Neural progenitor cell (in vitro differentiated cells): ENCODE measurements at places on chromosomes 3 and 15. TPM values are rescaled to one million over a fixed set of nuclear protein-coding genes. Genes with fewer than 3 reads are reported as not detected.

CD86 gene
- total RNA-seq, result not detected in 2 replicates

TEX55 gene
- total RNA-seq, result not detected in 2 replicates

MUC20 gene
- total RNA-seq, result 0.17 TPM in 1 of 2 replicates, not detected in the other

GOLGA6L10 gene
- 1.3 and 2.2 TPM in 2 replicates for total RNA-seq

BRPF1 gene
- total RNA-seq, result 12.1 and 17.5 TPM in 2 replicates

DNA sequence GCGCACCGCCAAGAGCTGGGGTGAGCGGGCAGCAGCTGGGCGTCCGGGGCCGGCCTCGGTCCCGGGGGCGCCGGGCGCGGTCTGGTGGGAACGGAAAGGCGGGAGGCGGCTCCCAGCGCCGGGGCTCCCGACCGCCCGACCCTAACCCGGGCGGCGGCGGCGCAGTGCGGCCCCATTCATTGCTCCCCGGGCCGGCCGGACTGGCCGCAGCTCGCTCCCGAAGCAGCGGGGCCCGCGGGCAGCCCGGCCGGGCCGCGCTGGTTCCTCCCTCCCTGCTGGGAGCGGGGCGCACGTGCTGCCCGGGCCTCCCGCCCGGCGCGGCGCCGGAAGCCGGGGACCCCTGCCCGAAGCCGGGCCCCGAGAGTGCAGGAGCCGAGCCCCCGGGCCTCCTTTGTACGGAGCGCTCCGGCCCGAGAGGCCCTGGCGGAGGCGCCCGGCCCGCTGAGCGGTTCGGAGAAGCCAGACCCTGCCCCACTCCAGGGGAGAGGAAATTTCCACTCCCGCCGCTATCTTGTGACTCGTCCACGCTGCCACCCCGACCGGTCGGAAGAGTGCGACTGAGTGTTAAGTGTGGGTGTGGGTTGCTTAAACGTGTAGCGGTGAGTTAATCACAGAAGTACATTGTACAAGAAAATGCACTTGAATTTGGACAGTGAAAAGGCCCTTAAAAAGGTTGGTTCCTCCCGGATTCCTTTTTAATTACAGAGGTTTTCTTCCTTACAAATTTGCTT lies 613 bp downstream of the ATP1B3 start:
- DNase-seq, result peak; percentile 77

- DNase-seq, result no peak
Observed at GRCh38 chr15:46467041-46467440, 832.2 kb downstream of the SQOR start.

- no peak for DNase-seq
Observed at GRCh38 chr3:174498638-174499037, 360.5 kb upstream of the NAALADL2 start.

- peak; percentile 26 for DNase-seq
Observed at GRCh38 chr15:39199076-39199475, 381.8 kb upstream of the THBS1 start.

DNA sequence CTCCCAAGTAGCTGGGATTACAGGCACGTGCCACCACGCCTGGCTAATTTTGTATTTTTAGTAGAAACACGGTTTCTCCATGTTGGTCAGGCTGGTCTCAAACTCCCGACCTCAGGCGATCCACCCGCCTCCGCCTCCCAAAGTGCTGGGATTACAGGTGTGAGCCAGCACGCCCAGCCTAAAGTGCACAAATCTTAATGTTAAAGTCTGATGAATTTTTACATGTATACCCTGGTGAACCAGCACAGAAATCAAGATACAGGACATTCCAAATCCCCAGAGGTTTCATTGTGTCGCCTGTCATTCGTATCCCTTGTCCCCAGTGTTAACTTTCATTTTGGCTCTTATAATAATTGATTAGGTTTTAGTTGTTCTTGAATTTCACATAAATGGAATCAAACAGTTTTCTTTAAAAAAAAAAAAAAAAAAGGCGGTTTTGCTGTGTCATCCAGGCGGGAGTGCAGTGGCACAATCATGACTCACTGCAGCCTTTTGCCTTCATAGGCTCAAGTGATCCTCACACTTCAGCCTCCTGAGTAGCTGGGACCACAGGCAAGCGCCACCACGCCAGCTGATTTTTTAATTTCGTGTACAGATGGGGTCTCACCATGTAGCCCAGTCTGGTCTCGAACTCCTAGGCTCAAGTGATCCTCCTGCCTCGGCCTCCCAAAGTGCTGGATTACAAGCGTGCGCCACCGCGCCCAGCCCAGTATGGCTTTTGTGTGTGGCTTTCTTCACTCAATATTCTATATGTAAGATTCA lies 1.5 kb upstream of the TM4SF19 start:
- no peak for DNase-seq

GRCh38 chr3:190617185-190617584 lies 103.3 kb downstream of the IL1RAP start:
- peak; percentile 6 for DNase-seq

- DNase-seq, result peak; percentile 67
Observed at GRCh38 chr3:113532698-113533533, 561 bp downstream of the SIDT1 start.

DNA sequence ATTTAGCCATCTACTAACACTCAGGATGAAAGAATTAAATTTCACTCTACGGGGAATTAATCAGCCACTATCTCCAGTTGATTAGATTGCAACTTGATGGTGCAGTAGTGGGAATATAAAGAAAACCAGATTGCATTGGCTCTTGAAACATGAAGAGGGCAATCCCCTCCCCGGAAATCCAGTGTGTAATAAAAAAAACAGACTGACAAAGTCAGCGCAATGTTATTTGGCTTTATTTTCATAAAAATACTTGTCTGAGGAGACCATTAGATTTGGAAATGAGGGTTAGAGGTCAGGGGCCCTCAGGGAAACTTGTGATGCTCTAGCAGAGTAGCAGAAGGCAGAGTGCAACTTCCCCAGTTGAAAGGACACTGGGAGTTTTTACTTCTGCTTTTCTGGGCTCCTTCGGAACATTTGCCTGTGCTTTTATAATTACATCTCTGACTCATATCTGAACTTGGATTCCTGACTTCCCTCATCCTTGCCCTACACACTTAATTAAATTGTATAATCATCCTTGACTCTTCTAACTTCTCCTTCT lies 326.8 kb downstream of the TUSC7 start:
- no peak for DNase-seq

DNA sequence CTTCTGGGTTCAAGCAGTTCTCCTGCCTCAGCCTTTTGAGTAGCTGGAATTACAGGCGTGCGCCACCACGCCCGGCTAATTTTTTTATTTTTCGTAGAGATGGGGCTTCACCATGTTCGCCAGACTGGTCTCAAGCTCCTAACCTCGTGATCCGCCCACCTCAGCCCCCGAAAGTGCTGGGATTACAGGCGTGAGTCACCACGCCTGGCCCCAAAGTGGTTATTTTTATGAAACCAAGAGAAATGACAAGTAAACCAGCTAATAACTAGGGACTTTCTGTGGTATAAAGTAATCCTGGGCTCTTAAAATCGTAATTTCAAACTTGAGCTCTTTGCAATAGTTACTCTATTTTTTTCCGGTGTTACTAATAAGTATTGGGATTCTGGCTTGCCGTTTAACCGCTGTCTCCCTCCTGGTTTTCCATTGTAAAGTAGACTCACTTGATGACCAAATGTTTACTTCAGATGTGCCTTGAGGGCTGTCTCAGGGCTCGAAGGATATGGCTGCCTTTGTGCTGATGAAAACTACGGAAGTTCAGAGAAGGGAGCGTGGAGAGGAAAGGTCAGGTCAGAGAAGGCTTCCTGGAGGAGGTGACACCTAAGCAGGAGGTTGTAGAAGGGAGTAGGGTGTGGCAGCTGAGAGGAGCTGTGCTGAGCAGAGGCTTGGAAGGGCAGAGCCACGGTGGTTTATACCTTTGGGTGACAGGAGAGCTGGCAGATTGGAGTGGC lies 4.2 kb downstream of the ZSCAN2 start:
- no peak for DNase-seq

GRCh38 chr3:151817473-151817872 lies 3.6 kb downstream of the AADAC start:
- no peak for DNase-seq

GRCh38 chr3:172522871-172523818 lies at the start of gene TNFSF10:
Gene TNFSF10 (minus strand): TSS chr3:172523430. CDS start chr3:172523384, 46 bp downstream.
- peak; percentile 12 for DNase-seq

GRCh38 chr15:72340366-72340765 lies 20.4 kb upstream of the CELF6 start:
- DNase-seq, result no peak

- DNase-seq, result no peak
Observed at GRCh38 chr3:188772886-188773285, 398.9 kb upstream of the TPRG1 start.

DNA sequence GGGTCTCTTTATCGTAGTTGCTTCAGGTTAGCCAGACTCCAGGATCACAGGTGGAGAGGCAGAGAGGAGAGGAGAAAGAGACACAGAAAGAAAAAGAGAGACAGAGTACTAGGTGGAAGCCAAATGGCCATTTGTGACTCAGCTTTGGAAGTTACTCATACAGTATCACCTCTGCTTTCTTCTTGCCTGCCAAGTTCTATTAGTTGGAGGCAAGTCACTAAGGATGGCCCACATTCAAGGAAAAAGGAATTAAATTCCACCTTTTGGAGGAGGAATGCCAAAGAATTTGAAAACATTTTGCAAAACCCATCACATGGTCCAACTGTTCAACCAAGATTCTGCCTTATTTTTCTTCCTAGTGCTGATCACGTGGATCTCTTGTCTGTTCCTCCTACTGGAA lies 291.1 kb downstream of the CHL1 start:
- DNase-seq, result no peak

DNA sequence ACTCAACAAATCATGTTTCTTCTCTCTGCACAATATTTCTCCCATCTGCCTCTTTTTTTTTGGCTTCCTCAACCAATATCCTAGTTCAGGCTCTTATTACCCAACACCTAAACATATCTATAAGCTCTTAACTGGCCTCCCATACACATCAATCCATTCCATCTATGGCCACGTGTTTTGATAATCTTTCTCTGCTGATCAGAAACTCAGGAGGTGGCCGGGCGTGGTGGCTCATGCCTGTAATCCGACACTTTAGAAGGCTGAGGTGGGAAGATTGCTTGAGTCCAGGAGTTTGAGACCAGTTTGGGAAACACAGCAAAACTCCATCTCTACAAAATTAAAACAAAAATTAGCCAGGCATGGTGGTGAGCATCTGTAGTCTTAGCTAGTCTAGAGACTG lies 68.4 kb downstream of the IGF2BP2 start:
- no peak for DNase-seq

GRCh38 chr3:111762537-111762936 lies 96.5 kb upstream of the PHLDB2 start:
- no peak for DNase-seq

GRCh38 chr15:101250873-101251829 lies 697 bp downstream of the CHSY1 start:
- DNase-seq, result peak; percentile 73

DNA sequence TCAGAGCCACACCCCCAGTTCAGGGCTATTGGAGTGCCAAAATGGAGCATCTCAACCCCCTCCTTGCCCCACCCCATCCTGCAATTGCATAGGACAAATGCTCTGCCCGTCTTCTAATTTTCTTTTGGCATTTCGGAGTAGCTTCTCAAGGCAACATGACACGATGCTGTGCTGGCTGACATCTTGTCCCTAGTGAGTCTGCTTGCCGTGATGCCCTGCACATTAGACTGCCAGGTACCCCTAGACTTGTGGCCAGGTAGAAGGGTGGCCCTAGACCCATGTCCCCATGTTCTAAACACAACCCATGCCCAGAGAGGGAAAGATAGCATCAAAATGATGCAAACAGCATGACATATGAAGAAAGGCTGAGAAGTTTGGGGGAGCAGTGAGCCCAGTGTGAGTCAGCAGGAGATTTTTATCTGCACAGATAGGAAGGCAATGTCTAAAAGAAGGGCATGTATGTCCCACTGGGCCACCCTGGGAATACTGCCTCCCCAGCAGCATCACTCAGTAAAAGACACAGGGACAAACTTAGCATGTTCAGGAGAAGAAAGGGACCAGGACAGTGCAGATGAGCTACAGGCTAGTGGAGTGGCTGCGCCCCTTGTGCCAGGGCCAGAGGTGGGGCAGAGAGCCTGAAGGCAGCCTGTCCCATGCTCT lies 36.8 kb downstream of the CA12 start:
- DNase-seq, result no peak
